ENCODE measurements at places on chromosomes 2 and 18.

DNA sequence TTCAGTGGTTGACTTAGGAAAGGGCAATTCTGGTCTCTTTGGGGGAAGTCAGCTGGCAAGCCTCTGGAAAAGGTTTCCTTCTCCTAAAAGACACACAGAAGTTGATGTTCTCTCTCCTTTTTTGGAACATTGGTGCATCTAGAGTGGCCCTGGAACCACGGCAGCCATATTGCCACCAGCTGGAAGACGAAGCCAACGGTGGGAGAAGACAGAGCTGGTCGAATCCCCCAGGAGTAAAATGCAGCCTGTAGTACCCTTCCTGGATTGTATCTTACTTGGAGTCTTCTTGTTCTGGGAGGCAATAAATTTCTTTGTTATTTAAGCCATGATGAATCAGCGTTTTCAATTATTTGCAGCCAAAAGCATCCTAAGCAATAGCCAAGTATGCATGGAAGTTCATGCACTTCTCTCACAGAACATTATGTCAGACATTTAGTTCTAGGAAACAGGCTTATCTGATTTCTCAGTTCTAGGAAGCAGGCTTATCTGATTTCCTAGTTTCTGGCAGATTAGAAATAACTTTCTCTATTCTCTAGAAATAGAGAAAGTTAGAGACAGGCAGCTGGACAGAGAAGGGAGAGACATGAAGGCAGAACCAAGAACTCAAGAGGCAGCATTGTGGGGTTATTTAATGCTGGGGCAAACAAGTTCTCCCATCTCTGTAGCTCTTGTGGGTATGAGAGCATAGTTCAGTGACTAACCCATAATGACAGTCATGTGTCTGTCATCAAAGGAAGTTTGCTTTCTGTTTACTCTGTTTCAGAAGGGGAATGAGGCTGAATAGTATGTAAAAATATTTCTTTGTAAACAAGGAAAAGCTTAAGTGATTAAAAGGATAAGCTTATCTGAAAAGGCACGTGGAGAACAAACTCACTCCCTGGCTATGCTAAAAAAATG, 40.5 kb upstream of the NABP1 start:
- no peak for DNase-seq

DNA sequence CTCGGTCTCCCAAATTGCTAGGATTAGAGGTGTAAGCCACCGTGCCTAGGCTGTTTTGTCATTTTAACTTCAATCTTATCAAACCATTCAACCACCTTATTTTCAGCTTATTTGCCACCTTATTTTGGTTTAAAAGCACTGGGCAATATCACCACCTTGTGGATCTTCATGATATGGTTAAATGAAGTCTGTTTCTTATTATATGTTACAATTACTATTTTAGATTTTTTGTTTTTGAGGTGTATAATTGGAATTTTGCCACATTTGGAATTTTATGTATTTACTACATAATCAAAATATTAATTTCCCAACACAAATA, 43.8 kb upstream of the SCN9A start:
- DNase-seq = no peak

- no peak for DNase-seq
Measured at GRCh38 chr2:221726894-221727513, 154.9 kb upstream of the EPHA4 start.

GRCh38 chr2:129165006-129165405, 814.5 kb upstream of the RAB6C start:
- no peak for DNase-seq

GRCh38 chr2:22673529-22673928, 711.5 kb upstream of the KLHL29 start:
- no peak for DNase-seq

GRCh38 chr2:224417947-224418346, 16.0 kb upstream of the FAM124B start:
- no peak for DNase-seq

DNA sequence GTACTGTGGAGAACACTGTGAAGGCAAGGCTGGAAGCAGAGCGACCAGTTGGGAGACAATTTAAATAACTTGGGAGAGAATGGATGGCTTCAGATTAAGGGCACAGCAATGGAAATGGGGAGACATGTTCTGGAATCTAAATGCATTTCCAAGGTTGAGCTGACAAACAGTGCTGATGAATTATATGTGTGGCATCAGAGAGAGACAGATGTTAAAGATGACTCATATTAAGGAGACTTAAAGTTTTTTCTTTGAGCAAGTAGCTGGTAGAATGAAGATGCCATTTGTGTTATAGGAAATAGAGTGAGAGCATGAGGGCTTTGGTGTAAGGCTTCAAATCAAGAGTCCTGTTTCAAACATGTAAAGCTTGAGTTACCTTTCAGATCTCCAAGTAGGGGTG, 441.8 kb downstream of the SETBP1 start:
- DNase-seq = no peak

DNA sequence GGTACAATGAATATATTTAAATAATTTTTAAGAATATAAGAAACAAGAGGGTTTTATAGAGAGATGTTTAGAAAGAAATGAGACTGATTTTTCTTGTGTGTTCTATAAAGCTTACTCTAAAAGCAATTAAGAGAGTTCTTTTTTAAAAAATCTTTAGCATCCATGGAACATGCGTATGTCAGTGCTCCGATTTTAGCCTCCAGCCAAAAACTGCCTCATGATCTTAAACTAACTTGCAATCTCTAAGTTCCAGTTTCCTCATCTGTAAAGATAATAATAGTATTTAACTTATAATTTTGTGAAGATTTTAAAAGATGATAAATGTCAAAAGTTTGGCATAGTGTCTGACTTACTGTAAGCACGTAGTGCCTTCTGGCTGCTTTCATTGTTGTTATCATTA, 448.7 kb downstream of the EPHA4 start:
- DNase-seq = no peak

DNA sequence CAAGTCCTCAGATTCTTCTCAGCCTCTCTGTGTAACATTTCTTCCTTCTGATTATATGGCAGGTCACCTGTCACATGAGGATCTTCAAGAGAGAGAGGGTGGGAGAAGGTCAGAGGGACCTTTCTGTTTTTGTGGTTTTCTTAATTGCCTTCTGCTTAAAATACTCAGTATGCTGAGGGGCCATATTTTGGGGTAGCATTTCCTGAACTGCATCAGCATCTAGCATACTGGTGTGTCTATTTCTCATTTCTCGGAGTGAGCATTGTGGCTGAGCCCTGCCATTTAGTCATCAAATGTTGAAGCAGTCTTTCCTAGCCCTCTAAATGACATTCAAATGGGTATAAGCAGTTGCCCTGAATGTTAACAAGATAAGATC, 162.7 kb downstream of the MYO3B start:
- no peak for DNase-seq

GRCh38 chr18:54787616-54788015, 40.7 kb upstream of the RAB27B start:
- DNase-seq = no peak

- no peak for DNase-seq
Measured at GRCh38 chr18:79302120-79302519, 93.6 kb upstream of the NFATC1 start.

DNA sequence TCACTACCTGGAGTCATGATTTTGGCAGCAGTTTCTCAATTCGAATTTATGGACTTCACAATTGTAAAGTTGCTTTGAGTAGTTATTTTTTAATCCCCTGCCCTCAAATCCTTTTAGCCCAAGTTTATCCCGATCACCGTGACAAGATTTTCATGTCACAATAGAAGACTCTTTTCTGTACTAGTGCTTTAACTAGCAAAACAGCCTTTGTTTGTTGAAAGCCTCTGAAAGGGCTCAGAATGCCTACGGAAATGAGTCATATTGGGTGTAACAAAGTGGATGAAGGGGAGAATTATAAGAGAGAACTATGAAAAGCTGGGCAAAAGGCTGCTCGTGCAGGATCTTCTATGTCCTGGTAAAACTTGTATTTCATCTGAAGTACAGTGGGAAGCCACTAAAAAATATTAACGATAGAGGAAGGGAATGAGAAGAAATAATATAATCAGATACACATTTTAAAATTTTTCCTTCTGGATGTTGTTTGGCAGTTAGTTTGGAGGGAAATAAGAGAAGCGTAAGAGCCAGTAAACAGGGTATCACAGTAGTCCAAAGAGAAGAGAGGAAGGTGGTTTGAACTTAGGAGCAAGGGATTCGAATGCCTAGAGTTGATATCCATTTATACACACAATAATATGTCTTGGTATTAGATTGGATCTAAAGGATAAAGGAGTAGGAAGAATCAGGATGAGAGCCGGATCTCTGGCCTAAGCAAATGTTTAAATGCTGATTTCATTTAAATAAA, 114.9 kb downstream of the GALNT13 start:
- DNase-seq = no peak

DNA sequence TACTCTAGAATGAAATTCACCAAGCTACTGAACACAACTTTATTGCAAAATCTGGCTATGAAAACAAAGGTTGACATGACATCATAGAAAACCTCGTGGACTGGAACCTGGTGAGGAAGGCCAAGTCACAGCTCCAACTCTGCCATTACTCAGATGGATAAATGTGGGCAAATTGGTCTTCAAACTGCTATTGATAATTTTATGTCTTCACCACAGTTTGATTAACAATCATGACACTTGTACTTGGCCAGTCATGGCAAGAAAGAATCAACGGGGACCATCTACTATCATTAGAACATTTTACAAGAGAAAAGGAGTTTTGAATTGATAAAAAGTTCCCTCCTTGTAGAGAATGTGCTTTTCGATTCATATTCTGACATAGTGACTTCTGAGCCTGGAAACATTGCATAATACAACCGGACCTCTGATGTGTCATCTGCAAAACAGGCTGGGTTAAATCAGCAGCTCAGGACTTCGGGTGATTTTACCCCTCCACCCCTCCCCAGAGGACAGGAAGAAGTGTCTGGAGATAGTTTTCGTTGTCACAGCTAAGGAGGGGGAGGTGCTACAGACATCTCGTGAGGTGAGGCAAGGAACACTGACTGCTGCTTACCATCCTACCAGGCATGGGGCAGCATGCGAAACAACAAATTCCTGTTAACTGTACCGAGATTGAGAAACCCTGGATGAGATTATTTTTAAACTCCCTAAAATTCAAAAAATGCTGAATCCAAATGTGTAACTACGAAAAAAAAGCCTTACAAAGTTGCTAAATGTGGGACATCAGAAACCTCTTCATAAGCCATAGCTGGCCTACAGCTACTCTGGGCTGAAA, 8.4 kb downstream of the L3MBTL4 start:
- DNase-seq = no peak

DNA sequence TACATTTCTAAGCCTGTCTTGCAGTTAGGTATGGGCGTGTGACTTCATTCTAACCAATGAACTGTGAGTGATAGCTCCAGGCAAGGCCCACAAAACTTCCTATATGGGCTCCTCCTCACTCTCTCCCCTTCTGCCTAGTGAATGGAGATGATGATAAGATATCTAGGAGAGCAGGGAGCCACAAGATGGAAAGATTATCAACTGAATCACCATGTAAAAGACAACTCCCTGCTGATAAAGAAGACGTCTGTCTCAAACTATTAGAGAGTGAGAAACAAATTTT, 237.1 kb downstream of the GPD2 start:
- DNase-seq = no peak

DNA sequence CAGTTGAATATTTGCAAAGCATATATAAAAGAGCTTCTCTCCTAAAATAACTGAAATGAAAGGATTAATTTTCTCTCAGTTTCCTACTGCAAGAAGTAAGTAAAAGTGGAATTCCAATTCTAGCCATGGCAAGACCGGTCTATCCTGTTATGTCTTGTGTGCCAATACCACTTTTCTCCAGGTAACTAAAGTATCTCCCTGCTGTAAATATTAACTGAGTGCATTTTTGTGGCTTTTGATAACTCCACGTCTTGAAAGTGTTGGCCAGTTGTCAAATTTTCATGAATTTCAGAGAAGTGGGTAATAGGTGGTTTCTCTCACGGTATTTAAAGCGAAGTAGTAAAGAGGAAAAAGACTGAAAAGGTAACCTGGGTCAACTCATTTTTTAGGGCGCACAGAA, 225.9 kb downstream of the NEDD4L start:
- DNase-seq = no peak

- no peak for DNase-seq
Measured at GRCh38 chr2:128196026-128196425, 105.0 kb downstream of the UGGT1 start.

- DNase-seq = no peak
Measured at GRCh38 chr2:234960175-234961088, 8.6 kb downstream of the SH3BP4 start.

DNA sequence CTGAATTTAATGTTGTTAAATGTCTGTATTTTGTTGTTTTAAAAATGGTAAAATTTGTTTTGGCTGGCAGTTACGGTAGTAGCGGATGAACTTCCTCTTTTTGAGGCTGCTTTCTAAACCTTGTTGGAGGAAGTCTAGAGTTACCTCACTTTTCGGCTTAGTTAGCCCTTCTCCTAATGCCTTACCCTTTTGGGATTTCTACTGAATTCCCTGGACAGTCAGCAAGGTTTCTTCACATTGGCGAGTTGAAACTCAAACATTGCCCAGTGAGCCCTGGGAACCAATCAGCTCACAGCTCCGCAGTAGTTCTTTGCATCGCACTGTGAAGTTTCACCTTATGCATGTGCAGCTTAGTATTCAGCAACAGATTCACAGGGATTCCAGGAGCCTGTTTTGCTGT, 55.2 kb downstream of the TMEM247 start:
- DNase-seq = no peak

DNA sequence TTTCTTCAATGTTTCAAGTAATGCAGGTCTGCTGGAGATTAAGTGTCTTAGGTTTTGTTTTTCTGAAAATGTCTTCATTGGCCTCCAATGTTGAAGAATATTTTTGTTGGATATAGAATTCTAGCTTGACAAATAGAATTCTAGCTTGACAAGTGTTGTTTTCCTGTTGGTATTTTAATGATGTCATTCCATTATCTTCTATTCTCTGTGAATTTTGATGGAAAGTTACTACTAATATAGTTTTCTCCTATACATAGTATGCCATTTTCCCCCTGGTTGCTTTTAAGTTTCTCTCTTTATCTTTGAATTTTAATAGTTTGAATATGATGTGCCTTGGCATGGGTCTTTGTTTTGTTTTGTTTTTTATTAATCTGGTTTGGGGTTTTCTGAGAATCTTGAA, 119.9 kb downstream of the RAPGEF4 start:
- no peak for DNase-seq

DNA sequence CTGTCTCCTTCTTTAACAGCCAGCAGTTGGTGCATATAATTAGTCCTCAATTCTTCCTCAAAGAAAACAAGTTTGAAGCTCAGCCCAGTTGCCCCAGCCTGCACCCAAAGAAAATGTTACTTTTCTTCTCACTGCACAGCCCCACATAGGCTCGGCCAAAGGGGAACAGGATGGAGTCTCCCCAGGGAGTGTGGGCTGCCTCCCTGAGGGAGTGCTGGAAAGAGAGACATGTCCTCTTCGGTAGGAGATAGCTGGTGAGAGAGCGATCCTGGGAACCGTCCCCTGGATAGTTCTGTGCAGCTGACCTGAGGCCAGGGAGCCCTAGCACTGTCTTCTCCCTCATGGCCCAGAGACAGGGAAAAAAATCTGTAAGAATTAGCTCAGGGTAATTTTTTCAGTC, 37.9 kb upstream of the CD207 start:
- DNase-seq = no peak

DNA sequence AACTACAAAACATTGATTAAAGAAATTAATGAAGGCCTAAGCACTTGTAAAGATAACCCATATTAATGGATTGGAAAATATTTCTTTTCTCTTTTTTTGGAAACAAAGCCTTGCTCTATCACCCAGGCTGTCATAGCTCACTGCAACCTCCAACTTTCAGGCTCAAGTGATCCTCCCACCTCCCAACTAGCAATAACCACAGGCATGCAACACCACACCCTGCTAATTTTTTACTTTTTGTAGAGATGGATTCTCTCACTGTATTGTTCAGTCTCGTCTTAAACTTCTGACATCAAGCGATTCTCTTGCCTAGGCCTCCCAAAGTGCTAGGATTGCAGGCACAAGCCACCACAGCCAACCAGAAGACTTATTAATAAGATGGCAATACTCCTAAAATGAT, 73.4 kb upstream of the NDUFV2 start:
- no peak for DNase-seq

Measured in NCI-H446 treated with DMSO at 0.1 percent for 48 hours (cell line).